ENCODE measurements at places on chromosomes 11 and 22.
A peak's percentile ranks its signal among the peaks of the same experiment; 100 is the strongest.

- DNase-seq, result peak; percentile 18
Observed at GRCh38 chr11:63564056-63564774, 1.0 kb upstream of the PLAAT2 start.

- no peak for DNase-seq
Observed at GRCh38 chr11:120352405-120352804, 16.2 kb downstream of the ARHGEF12 start.

DNA sequence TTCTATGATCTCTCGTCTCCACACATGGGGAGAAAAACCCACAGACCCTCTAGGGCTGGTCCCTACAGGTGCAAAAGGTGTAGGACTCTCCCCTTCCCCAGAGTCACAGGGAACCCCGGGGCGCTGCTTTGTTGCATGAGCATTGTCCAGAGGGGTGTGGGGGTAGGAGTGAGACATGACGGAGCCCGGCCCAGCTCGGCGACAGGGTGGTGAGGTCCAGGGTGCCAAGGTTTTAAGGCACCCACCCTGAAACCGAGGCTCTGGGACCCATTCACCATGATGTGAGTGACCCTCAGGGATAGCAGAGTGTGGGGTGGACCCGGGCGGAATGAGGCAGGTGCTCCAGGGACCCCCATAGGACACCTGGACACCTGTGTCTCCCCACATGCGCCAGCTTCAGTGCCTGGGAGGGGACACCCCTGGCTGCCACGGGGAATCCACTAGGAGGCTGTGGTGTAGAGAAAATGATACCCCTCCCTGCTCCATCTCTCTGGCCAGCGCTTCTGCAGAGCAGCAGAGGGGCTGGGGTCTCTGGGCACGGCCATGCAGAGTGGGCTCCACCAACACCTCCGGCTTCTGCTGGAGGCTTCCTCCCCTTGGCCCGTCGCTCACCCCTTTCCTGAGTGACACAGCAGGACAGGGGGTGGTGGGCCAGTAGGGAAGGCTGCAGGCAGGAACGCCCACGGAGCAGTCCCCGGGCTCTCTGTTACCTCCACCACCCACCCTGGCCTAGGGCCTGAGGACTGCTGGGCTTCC lies 15.2 kb downstream of the KRTAP5-5 start:
- DNase-seq, result no peak

DNA sequence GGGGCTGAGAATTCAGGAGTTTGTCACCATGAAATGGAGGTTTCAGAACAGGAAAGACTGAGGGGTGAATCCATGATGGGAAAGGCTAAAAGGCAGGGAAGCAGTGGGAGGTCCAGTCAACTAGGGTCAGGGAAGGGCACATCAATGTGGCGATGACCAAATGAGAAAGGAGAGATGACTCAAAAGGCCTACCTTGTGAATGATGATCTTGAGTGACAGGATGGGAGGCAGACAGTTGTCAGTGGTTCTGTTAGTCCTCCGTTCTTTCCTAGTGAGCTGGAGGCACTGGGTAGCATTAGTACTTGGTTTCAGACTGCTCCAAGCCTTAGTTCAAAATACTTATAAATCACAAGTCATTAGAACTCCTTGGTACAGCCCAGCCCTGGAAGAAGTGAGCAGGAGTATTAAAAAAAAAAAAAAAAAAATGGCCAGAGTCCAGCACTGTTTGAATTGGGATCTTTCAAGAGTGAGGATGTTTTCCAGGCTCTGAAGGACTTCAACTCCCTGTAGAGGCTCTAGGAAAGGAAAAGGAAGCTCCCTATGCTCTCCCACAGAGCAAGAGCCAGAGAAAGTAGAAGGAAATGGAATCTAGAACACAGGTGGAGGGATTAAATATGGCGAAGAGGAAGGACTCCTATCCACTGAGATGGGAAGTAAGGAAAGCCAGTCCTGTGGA lies 8.3 kb upstream of the DCHS1 start:
- no peak for DNase-seq

DNA sequence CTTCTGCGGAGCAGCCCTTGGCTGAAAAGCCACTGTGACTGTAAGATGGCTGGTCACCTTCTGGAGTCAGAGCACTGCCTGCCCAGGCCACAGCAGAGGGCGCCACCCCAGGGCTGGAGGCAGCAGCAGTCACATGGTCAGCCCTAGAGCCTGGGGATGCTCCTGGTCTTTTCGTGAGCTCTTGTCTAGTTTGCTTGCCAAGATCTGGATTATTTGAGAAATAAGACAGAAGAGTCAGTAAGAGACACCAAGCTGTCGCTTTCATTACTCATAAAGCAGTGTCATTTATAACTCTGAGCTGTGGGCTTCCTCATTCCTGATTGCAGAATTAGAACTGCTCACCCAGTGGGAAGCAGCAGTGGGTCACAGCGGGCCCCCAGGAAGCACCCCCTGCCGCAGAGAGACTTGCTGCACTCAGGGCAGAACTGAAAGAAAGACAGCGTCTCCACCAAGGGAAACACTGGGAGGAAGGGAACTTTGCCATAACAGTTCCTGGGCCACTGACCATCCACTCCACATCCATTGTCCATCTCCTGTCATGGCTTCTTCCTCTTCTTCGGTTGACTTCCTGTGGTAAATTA lies 56.7 kb downstream of the PPP6R2 start:
- DNase-seq, result no peak

- no peak for DNase-seq
Observed at GRCh38 chr22:32557444-32557843, 82.8 kb downstream of the FBXO7 start.

GRCh38 chr11:11615086-11615485 lies 6.7 kb downstream of the GALNT18 start:
- DNase-seq, result no peak

GRCh38 chr11:66328031-66328301 lies 8.3 kb downstream of the RIN1 start:
- DNase-seq, result no peak
